Activated T-helper 1 cell treated with anti-CD3 and anti-CD28 coated beads, Interleukin-12 subunit alpha, Interleukin-12 subunit beta, Interleukin-2, Interleukin-4 antibody, amounts not matched to agents 30 ng/mL and 10 ng/mL and 1 ng/mL, durations not matched to agents 14 hours and 24 hours and 36 hours (primary cell): ENCODE measurements at places on chromosomes 3 and 15. TPM values are rescaled to one million over a fixed set of nuclear protein-coding genes. Genes with fewer than 3 reads are reported as not detected.

DNA sequence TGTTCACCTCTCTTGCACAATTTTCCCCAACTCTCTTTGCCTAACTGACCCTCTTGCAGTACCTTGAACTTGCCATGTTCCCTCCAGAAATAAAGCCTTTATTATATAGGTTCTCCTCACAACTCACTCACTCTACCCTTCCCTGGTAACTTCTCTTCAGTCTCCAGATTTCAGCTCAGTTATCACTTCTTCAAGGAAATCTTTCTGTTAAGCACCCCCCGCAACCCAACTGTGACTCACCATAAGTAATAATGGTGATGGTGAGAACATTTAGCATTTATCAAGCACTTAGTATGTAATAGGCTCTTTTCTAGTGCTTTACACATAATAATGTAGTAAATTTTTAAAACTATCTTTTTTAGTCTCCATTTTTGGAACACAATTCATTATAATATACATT lies 8.1 kb upstream of the OR5K1 start:
- no peak for DNase-seq

KCNMB3 gene
- 0.10 and 0.47 TPM in 2 replicates for total RNA-seq

SLC25A36 gene
- total RNA-seq, result 49.5 and 52.3 TPM in 2 replicates

ETV5 gene
- 3.3 and 3.6 TPM in 2 replicates for total RNA-seq

- DNase-seq, result no peak
These were observed 19.0 kb upstream of the C3orf49 start for GRCh38 chr3:63800097-63800496.

DNA sequence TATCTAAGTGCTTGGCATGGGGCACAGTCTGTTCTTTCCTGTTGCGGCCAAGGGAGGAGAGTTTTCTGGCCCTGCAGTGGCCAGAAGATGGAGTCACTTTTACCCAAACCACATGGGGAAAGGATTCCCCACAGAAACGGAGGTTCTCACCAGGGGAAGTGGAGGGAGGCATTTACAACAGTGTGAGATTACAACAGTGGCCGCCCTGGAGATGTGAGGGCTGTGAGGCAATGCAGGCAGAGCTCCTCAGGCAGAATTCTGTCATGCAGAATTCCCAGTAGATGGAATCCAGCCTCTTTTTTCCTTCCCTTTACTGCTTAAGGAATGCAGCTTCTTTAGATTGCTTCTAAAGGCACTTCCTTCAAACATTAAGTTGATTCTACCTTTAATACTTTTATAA lies 83.1 kb downstream of the CACNA1D start:
- no peak for DNase-seq

STRIT1 gene
- total RNA-seq, result not detected in 2 replicates

- no peak for DNase-seq
These were observed 462.1 kb downstream of the C3orf38 start for GRCh38 chr3:88611826-88612326.

COLQ gene
- 0.65 and 0.96 TPM in 2 replicates for total RNA-seq
